ENCODE measurements at places on chromosomes 11 and 22. TPM values are rescaled to one million over a fixed set of nuclear protein-coding genes. Genes with fewer than 3 reads are reported as not detected.

- H3K27ac ChIP-seq = no peak overlapping the region
- H3K27me3 ChIP-seq = 0 out of 2 replicates have a peak, but pooled peaks cover 3% of the 10 kb centered on the region
- no peak for DNase-seq
- no peaks in the 10 kb centered on the region for H3K36me3 ChIP-seq
Observed at GRCh38 chr11:70049045-70049444, 29.1 kb upstream of the ANO1 start.

DNA sequence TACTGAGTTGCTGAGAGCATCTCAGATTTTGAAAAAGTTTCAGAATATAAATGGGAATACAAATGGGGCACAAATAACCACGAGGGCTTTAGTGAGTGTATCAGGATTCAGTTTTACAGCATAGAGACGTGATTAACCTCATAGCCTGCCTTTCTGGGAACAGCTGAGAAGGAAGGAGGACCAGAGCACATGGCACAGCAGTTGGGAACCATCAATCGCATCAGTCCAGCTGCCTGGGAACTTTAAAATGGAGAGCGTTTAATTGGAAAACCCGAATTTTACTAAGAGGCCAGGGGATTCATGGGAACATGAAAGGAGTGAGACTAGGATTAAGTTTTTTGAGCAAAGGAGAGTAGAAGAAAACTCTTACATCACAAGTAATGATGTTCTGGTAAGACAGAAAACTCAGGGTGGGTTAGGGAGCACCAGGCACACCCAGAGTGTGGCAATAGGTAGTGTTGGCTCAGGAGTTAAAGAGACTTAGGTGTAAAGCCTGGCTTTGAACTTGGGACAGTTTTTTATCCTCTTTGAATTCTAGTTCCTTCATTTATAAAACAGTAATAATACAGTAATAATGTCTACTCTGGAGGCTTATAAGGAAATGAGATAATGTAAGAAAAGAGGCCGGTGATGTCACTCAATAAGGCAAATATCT, 40.2 kb downstream of the FZD4 start:
- no peak overlapping the region for H3K27ac ChIP-seq
- H3K4me3 ChIP-seq = no peak overlapping the region
- no peaks in the 10 kb centered on the region for H3K27me3 ChIP-seq

LAYN gene
- 92.5 TPM for total RNA-seq

PRODH gene
- total RNA-seq = not detected

All from IMR-90 (cell line).